ENCODE measurements at places on chromosomes 11 and 22.

DNA sequence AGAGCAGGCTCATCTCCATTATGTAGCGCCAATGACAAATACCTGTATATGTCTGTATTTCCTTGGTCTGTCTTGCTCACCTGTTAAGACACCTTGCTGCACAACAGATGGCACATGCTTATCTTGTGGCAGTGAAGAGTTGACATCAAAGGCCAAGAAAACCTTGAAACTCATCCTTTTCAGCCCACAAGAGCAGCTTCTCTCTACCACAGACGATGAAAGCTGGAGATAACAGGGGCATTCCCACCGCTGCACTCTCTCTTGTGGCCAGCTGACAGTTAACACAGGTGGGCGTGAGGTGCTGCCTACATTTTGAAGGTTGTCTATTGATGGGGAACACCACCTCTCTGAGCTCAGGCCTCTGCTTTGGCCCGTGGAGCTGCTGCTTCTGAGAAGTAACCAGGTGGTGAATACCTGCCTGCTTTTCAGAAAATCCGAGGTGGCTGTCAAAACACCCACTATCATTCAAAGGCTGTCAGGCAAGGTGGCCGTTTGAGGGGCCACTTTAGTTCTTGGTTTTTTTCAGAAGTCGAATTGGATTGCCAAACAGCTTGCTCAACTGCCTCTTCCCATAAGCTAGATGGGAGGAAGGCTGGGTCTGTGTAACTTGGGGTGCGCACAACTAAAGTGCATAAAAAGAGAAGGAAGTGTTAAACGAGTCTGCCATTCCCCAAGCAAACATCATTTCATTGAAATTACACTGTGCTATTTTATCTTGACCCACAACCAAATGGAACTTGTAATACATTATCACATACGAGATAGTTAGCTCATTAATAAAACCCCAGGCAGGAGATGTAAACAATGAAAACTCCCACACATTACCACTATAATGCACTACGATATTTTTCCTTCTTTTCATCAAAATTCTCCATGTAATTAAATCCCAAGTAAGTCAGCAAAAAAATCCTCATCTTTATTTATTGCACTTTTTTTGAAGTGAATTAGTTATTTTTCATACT lies 87.1 kb upstream of the RAG2 start:
- DNase-seq = no peak

- DNase-seq = no peak
Measured at GRCh38 chr22:17235149-17235655, 16.0 kb upstream of the ADA2 start.

DNA sequence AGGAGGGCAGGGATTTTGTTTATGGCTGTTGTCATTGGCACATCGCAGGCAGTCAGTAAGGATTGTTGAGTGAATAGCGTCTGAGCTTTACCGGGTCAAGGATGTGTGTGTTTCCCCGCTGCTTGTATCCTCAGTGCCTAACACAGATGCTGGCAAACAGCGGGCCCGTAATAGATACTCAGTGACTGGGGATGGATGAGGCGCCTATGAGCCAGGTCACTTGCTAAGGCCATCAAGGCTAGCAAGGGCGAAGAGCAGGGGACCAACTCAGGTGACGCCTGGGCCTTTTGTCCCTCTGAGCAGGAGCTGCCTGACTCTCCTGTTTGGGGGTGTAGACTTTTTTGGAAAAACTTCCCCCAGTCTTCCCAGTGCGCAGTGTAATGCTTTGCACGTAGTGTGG lies 118.1 kb downstream of the HIPK3 start:
- DNase-seq = no peak

DNA sequence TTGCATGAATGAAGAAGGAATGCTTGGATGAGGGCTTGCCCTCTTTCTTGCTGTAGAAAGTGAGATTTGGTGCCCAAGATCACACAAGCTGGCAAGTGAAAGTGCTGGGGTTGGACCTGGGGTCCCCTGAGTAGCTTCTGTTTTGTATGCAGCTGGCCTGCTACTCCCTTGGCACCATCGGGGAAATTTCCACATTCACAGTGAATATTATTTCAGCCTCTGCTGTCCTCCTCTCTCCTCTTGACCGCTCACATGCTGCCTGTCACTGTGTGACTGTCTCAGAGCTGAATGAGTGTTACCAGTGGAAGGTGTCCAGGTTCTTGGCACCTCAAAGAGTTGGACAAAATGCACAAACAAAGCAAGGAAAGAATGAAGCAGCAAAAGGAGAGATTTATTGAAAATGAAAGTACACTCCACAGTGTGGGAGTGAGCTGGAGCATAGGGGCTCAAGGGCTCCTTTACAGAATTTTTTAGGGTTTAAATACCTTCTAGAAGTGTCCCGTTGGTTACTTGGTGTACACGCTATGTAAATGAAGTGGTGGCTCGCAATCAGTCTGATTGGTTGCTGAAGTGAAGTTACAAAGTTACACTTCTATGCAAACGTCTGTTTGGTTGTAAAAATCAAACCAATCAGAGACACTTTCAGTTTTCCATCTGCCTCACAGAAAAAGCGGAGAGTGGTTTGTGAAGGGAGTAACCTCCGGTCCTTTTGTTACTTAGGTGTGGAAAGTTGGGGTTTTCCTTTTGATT lies 87.4 kb downstream of the DEPDC5 start:
- no peak for DNase-seq

GRCh38 chr11:48013269-48013901 lies 33.0 kb downstream of the PTPRJ start:
- DNase-seq = no peak

GRCh38 chr11:120317689-120318480 lies 7.2 kb upstream of the TLCD5 start:
- no peak for DNase-seq

- DNase-seq = no peak
Measured at GRCh38 chr11:82373781-82374542, 359.7 kb downstream of the FAM181B start.

DNA sequence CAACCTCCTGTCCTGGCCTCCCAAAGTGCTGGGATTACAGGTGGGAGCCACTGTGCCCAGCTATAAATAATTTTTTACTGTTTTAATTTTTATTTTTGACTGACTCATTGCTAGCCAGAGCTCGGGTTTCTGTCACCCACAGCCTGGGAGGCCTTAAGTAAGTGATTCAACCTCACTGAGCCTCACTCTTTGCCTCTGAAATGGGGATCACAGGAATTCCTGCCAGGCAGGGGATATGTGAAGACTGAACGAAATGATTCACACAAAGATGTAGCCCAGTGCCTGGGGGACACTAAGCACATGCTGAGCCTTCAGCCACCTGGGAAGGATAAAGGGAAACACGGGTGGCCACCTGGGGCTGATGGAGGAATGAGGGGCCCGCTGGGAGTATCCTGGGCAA lies 3.8 kb upstream of the LRRC74B start:
- DNase-seq = no peak

GRCh38 chr22:41047801-41048211 lies 44.6 kb upstream of the EP300 start:
- no peak for DNase-seq

GRCh38 chr11:97430877-97431276 lies 1041.1 kb downstream of the JRKL start:
- no peak for DNase-seq

All from NCI-H1092 (cell line).